Inflammatory macrophage treated with lipopolysaccharide for 4 hours (primary cell): ENCODE measurements at places on chromosomes 12 and 14.
A peak's percentile ranks its signal among the peaks of the same experiment; 100 is the strongest.

DNA sequence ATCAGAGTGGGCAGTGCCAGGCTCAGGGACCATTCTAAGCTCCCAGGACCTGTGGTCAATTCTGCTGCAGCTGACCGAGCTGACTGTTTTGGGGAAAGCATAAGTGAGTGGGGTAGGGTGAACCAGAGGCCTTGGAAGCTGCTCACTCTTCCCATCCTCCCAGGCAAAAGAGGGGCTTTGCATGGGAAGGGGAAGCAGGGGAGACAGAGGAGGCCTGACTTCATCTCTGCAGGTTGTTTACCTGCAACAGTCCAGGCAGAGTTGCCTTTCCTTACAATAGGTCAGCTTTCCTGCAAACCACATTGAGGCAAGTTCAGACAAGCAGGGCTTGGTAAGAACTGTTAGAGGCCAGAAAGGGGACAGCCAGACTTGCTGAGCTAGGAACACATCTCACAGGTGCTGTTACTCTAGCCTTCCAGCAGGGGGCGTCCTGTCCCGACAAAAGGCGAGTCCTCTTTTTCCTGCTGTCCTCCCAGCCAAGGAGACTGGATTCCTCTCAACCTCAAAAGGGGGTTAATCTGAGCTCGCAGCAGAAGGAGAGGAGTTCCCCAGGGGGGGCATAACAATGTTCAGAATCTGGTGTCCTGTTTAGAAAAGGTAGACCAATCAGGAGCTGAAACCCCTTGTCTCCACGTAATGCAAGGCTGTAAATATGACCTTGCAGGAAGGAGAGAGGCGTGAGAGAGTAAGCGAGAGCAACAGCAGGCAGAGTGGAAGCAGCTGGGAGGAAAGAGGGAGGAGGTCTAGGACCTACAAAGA, 4.3 kb upstream of the DHRS2 start:
- peak; percentile 47 for DNase-seq

- DNase-seq: no peak
These were observed 244.8 kb downstream of the DACT1 start for GRCh38 chr14:58882577-58883018.

DNA sequence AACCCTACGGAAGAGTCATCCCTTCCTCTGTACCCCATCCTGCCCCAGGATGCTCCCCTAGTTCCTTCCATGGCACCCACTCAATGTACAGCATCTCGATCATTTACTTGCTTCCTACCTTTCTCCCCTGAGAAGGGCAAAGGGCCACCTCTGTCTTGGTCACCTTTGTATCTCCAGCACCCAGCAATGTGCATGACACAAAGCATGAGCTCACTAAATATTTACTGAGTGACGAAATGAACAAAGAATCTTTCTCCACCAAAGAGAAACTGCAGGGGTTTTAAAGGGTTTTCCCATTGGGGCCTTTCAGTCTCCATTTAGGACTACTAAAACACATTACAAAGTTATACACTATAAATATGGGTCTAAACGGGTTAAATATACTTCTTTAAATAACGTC, 30.6 kb downstream of the ATG14 start:
- peak; percentile 19 for DNase-seq

DNA sequence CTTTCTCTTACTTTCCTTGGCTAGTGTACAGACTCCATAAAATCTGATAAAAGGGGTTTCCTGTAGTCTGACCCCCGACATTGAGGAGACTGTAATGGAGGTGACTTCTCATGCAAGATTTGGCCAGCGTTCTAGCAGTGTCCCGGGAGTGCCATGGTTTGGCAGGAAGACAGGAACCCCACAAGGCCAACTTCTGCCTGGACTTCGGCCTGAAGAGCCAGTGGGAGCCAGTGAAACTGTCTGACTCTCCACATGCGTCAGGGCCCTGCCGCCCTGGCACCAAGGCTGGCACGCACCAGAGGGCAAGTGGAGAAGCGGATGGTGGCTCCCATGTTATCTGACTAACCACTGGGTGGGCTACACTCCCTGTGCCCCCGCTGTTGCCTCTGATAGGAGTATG, 70.5 kb downstream of the TMEM260 start:
- DNase-seq: no peak

GRCh38 chr12:46825591-46826414, at the start of gene SLC38A4:
TSS of gene SLC38A4 (minus strand) at chr12:46825997. CDS start at chr12:46793071, 32,926 bp downstream.
- no peak for DNase-seq

DNA sequence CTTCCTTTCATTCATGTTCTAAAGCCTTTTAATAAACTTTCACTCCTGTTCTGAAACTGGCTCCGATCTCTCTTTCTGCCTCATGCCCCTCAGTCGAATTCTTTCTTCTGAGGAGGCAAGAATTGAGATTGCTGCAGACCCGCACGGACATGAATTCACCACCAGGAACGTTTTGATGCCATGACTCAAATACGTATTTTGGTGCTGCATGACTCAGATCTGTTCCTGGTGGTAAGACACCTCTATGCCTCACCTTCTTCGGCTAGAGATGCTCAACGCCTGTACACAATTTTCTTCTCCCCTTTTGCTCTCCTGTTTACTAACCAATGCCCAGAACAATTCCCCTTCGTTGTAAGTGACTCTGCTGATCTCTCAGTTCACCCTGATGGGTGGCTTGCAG, 52.0 kb upstream of the RIMBP2 start:
- DNase-seq: no peak

- DNase-seq: no peak
These were observed 286.4 kb upstream of the AMIGO2 start for GRCh38 chr12:47366157-47366556.

GRCh38 chr14:101177301-101177971, 273.9 kb upstream of the RTL1 start:
- no peak for DNase-seq

DNA sequence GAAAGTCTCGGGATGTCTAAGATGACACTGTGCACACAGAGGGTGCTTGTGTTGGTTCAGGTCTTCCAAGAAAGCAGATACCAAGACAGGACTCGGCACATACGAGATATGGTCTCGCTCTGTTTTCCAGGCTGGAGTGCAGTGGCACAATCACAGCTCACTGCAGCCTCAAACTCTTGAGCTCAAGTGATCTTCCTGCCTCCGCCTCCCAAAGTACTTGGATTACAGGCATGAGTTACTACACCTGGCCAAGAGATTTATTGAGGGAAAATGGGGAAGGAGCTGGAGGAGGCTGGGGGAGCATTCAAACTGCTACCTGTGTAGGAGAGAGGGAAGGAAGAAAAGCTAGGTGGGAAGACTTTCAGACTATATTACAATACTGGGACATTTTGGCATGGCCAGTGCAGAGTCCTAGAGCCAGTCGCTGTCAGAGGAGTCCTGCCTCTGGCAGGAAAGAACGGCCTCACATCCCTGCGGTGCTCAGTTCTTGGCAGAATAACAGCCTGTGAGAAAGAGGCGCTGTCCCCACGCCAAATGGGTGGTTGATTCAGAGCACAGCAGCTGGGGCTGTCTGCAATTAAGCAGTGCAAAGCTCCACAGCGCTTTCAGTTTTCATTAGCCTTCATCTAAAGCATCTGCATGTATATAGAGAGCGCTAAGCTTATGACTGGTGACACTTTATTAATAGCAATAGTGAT, 18.3 kb downstream of the SLC17A8 start:
- no peak for DNase-seq

DNA sequence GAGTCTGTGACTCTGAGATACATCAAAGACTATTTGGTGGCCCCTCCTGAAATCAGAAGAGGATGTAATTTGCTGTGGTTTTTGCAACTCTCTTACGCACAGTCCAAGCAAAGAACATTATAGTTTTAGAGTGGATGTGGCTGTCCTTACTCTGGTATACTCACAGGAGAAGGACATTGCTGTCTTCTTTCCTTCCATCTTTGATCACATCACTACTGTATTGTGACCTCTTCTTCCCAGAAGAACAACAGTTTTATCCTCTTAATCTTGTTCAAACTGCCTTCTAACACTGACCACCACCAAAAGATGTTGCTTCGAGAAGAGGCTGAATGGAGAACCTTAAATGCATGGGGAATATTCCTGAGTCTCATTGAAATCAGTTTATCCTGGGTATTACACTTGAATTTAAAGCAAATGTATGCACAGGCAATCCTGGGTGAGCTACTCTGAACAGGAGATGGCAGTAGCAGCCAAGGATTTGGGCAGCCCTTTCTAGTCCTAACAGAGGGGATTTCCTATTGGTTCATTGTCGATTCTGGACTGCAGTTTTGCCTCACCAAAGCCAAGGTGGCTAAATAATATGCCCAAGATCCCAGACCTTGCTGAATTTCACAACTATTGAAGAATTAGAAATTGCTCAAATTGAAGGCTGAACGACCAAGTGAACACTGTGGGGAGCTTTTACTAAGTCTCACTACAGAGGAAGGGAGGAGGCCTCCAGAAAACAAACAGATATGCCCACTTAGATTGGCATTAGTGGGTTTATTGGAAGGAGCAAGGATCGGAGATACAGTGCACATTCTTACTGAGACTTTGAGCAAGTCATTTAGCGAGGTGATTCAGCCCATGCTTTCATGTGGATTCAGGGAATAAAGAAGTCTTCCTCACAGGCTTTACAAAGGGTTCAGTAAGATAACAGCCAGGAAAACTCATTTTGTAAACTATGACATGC, 282.8 kb downstream of the PAWR start:
- DNase-seq: peak; percentile 1

GRCh38 chr14:90556666-90557450, 160.0 kb downstream of the CALM1 start:
- DNase-seq: no peak

GRCh38 chr12:93825931-93826555, 148.9 kb downstream of the CRADD start:
- DNase-seq: no peak

DNA sequence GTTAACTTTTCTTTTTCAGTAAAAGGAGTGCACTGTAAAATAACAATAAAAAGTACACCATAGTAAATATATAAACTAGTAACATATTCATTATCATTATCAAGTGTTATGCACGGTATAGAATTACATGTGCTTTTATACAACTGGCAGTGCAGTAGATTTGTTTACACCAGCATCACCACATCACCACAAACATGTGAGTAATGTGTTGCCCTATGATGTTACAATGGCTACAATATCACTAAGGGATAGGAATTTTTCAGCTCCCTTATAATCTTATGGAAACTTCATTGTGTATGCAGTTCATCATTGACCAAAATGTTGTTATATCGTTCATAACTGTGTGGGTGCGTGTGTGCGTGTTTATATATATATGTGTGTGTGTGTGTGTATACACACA, 23.5 kb upstream of the NEDD1 start:
- no peak for DNase-seq

GRCh38 chr12:21656905-21657325, 727 bp downstream of the LDHB start:
- DNase-seq: peak; percentile 30

DNA sequence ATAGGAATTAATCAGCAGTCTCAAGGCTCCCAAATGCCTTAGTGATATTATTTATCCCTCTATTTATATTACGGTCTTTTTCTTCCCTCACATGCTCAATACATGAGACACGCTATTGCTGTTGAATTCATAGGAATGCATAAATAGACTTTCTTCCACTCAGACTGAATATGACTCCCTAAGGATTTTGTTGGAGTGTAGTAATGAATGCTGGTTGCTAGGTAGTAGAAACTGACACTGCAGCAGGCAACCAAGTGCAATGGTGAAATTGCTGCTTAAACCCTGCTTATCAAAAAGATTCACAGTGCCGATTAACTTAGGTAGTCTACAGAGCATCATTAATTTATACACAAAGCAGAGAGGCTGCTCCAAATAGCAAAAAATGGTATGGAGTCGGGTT, 168.2 kb downstream of the KCNC2 start:
- DNase-seq: no peak

GRCh38 chr14:93963692-93964091, 12.7 kb downstream of the ASB2 start:
- DNase-seq: no peak

GRCh38 chr12:90064852-90065801, 356.5 kb upstream of the ATP2B1 start:
- DNase-seq: no peak

DNA sequence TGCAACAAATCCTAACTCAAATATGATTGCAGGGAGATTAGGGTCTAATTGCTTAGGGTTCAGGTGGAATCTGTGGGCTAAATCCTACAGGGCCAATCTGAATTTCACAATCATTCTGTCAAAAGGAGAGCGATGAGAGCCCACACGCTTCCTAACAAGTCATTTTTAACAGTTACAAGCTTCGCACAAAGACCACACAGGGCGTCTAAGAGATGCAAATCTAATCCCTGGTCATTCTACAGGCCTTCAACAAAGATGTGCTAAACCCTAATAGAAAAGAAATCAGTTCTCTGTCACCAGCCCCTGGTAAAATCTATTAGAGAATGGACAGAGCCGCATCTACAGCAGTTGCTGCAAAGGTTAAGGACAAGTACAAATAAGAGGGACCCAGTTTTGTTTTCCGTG, 15.3 kb downstream of the NKX2-1 start:
- no peak for DNase-seq

GRCh38 chr12:27524839-27525753, 1.1 kb downstream of the PPFIBP1 start:
- DNase-seq: peak; percentile 41

GRCh38 chr14:103434868-103435442, 49.7 kb downstream of the MARK3 start:
- DNase-seq: no peak

DNA sequence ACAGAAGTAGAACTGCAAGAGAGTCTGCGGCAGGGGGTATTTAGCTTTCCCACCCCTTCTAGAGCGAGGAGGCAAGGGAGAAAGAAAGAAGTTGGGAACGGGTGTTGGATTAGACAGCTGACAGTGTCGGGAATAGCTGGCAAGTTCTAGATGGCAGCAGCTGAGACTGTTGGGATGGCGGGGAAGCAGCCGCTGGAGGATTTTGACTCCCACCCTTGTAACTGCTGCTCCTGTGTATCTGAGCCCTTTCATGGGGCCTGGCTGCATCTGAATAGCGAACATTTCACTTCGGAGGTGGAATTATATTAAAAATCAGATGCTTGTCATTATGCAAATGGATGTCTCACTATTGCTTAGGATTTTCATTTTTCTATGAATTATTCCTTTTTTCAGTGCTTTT, 104.6 kb downstream of the AACS start:
- no peak for DNase-seq

DNA sequence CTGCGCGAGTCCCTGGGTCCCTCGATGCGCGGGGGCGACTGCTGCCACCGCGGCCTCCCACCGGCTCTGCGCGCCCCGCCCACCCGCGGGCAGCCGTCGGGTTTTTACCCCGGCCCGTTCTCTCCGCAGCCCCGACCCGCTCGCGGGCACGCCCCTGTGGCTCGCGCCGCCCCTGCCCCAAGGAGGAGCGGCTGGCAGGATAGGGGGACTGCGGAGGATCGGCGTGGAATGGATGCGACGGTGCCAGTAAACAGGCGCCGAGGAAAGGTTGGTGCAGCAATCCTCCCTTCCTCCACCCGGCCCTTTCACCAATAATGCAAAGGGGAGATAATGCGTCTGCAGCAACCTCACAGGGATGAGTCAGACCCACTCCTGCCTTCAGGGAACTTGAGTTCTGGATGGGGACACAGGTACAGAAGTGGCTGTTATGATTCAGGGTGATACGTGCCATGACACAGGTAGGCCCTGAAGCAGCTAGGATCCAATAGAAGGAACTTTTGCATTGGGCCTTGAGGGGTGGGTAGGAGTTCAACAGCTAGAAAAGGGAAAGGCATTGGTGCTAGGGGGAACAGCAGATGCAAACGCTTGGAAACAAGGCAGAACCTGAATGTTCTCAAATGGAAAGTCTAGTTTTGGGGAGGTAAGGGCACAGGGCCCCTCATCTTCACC, 554 bp upstream of the DEGS2 start:
- no peak for DNase-seq
